ENCODE measurements at places on chromosomes 3 and 15.

- DNase-seq = no peak
These were observed 3.1 kb upstream of the C3orf33 start for GRCh38 chr3:155809181-155809580.

- no peak for DNase-seq
These were observed 25.0 kb upstream of the RPP14 start for GRCh38 chr3:58281069-58281468.

DNA sequence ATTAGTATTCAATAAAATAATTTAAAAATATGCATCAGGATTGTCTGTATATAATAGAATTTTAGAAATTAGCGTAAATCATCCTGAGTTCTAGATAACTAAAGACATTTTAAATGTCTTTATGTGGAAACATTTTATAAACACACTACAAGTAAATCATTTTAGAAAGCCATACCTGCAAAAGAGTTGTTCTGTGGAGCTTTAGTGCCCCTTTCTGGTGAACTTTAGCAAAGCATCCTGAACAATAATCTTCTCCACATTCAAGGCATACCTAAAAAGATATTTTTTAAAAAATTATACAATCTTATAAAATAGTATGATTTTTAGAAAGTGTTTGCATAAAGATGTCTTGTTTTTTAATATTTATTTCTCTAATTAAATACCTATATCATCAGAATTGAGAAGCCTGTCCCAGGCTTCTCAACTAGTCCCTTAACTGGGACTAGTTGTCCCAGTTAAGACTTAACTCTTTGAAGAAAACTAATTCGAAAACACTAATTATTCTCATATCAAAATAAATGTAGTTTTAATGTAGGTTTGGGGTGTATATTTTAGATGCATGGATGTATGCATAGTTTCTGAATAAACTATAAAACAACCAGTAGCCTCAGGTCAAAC is 29.7 kb downstream of the ZBBX start:
- DNase-seq = no peak

GRCh38 chr15:73330206-73331051 is 38.3 kb downstream of the HCN4 start:
- DNase-seq = no peak

DNA sequence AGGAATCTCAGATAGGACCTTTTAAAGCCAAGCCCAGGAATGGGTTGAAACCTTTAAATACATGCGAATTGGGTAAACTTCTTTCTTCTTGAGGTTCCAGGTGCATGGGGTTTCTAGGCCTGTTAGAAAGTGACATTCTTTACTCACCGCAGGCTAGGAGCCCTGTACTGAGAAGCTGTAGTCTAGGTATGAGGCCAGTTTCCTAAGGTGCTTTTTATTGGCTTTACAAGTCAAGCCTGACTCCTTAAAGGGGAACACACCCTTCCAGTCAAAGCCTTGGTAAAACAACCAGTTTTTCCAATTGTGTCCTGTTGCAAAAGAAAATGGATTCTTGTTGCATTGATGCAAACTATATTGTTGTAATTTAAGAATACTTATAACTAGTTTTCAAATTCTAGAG is 76.1 kb upstream of the ATP11B start:
- no peak for DNase-seq

DNA sequence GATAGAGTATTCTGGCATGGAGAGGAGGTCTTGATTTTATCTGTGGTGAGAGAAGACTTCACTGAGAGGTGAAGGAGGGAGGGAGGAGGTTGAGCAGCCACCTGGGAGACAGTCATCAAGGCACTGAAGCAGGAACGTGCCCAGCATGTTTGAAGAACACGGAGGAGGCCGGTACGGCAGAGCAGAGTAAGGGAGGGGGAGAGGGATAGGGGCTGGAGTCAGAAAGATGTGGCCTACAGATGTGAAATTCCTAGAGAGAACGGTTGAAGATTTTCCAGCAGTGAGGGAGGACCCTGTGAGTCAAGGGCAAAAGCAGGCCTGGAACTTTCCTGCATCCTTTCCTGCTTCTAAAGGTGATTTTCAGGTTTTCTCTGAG is 21.7 kb upstream of the IQCF6 start:
- no peak for DNase-seq

DNA sequence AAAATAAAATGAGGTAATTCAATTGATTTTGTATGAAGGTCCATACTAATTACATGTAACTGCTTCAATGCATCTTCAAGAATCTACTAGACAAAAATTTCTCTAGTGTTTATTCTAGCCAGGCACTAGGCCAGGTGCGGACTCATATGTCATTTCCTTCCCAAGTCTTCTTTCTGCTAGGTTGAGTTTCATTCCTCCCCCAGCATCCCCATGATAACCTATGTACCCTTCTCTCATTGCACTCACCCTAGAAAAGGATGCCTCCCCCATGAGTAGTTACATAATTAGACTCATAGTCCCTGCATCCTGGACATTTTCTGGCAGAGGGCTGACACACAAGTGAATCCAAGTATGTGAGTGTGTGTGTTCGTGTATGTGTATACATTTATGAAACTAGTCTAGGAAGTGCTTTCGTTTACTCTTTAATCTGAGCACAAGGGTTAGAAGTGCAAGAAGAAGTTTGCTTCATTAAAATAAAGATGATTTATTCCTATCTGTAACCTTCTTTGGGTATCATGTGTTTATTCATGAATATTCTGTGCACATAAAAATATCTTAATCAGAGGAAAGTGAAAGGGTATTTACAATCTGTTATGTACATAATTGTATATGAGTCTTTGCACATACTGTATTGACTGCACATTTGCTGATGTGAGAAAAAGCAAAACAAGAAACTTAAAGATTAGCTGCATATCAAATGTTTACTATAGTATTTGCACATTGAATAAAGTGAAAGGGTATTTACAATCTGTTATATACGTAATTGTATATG is 585.6 kb upstream of the ZNF717 start:
- DNase-seq = no peak

- no peak for DNase-seq
These were observed 6.9 kb downstream of the C15orf62 start for GRCh38 chr15:40776537-40777141.

- no peak for DNase-seq
These were observed 187.9 kb upstream of the ATP10A start for GRCh38 chr15:26050984-26051383.

DNA sequence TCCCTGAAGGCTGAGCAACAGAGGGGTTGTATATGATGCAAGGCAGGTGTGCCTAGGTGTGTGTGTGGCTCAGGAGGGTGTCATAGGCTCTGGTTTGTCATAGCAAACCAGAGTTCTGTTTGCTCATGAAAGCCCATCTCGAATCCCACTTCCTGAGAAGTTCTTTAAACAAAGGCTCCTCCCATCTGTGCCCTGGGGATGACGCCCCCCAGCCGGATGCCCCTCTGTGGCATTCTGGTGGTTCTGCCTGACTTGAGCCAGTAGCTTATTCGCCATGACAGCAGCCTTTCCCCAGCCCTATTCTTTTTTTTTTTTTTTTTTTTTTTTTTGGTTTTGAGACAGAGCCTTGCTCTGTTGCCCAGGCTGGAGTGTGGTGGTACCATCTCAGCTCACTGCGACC is 45.4 kb downstream of the PDIA5 start:
- DNase-seq = no peak

DNA sequence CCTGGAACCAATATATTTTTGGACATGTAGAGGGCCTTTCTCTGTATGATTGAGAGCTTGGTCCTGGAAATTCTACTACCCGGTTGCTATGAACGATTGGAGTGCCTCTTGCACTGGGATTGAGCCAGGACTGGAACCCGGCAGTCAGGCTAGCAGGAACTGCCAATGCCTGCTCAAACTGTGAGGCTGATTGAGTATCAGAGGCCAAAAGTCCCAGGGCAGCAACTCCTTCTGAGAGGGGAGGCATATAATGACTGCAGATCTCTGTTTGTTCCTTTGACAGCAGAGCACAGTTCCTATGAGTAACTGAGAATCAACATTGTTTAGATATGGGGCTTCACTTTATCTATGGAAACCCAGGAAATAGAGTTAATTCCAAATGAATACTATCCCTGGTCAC is 12.9 kb downstream of the IQCH start:
- DNase-seq = no peak

DNA sequence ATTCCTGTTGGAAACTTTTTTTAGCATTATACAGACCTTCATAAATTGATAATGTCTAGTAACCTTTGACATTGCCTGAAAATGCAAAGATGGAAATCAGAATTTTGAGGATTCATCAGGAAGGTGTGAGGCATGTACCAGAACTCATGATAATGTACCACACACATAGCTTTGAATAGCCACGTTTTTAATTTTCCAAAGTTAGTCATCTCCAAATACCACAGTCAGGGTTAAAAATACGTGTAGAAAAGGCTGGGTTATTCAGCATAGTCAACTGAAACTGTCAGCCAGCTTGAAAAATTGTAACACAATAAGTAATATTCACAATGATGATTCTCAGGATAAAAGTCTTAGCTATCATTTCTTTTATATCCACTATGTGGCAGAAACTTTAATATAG is 102.0 kb upstream of the THRB start:
- no peak for DNase-seq

DNA sequence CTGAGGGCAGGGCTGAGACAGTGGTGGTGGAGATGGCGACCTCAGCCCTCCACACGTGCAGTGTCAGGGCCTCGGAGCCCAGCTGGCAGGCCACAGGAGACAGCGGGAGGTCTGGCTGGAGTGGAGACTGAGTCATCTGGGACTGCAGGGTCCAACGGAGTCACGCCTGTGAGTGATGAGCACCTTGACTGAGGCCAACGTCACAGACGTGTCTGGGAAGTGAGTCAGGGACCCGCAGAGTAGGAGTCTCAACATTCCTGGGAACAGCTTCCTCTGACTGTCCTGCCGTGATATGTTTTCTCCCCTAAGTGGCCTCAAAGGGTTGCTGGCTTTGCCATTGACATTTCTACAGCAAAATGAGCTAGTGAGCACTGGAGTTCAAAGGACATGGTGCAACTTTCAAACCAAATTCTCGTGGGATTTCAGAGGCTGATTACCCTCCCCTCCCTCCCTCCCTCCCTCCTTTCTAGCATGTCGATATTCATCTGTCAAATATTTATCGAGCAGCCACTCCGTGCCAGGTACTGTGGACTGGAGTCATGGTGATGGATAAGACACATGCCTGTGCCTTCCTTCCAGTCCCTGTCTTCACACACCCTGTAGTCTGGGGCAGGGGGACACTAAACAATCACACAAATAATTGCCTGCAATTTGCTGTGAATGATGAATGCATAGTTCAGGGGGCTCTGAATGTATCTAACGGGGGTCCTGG is 53.3 kb upstream of the AMOTL2 start:
- DNase-seq = no peak

- no peak for DNase-seq
These were observed 57.7 kb downstream of the IGF2BP2 start for GRCh38 chr3:185767002-185767688.

GRCh38 chr3:70531063-70531657 is 218.7 kb upstream of the MDFIC2 start:
- no peak for DNase-seq

- no peak for DNase-seq
These were observed 107.0 kb downstream of the XXYLT1 start for GRCh38 chr3:195163719-195164572.

DNA sequence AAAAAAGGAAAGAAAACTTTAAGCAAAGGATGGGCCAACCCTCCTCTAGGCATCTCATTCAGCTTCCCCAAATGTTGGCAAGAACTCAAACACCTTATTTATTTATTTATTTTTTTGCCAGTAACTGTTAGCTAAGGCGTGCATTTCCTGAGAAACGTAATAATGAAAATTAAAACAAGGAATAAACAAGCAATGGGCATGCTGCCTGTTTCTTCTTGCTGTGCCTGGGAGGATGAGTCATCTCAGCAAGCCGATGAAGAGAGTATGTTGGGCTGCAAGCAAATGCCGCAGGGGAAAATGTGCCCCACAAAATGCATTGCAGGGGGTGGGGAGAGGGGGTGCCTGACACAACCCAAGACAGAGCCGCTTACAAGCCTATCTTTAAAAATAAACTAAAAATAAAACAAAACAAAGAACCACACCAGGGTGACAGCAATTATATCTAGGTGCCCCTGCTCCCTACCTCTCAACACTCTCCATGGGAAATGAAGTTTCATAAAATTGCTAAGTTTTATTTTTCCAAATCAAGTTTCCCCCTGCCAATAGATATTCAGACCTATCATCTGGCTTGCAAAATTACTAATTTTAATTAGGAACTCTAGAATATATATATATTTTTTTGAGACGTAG is 40.3 kb downstream of the EIF4E3 start:
- DNase-seq = no peak

- DNase-seq = peak; percentile 14
These were observed 20.5 kb downstream of the RBP2 start for GRCh38 chr3:139455855-139456254.

- DNase-seq = no peak
These were observed 279.0 kb downstream of the MFSD1 start for GRCh38 chr3:159080821-159081220.

DNA sequence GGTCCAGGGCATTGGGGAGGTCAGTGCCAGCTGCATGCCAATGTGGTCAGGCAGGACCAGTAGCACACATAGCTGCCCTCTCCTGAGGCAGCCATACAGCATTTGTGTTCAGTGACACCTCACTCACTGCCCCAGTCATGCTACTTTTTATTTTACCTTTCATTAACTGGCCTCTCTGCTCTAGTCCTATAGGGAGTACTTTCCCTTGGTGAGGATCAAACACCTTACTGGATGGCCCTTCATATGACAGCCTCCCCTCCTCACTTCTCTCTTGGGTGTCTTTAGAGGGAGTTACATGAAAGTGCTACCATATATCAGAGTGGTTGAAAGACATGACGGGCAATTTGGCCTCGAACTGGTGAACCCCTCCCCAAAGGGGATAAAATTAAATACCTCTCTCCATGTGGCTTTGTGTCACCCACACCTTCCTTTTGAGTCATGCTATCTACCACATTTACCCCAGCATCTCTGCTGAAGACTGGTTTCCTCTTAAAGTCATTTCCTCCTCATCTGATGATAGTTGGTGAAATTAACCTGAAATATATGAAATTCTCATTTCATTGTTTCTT is 17.6 kb downstream of the RLBP1 start:
- no peak for DNase-seq

- DNase-seq = no peak
These were observed 199.4 kb downstream of the KCNH8 start for GRCh38 chr3:19347671-19348070.

- peak; percentile 14 for DNase-seq
These were observed 20.3 kb downstream of the FAM98B start for GRCh38 chr15:38474155-38474757.

DNA sequence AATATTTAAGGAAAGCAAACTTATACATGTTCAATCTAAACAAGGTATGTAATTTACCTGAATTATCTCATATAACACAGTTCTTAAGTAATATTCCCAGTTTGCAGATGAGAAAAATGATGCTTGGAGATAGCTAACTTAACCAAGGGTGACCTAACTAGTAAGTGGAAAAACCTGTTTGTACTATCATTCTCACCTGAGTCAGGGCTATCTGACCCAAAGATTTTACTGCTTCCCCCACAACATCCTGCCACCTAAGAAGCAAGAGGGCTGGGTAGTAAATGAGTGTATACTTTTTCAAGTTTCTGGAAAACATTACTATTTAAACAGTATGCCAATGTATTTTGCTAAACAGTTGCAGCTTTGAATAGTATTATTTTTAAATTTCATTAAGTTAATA is 10.6 kb downstream of the TP63 start:
- no peak for DNase-seq

All from NCI-H446 treated with DMSO at 0.1 percent for 48 hours (cell line).